Left ventricle myocardium inferior (tissue), 1 donor: ENCODE measurements at places on chromosomes 2 and 18. TPM values are rescaled to one million over a fixed set of nuclear protein-coding genes. Genes with fewer than 3 reads are reported as not detected.

Gene SLC19A3
- 0.74 TPM for total RNA-seq

Gene IGFBP5
- total RNA-seq, result 138 TPM

Gene GNAL
- total RNA-seq, result 1.1 TPM

Gene RNF152
- total RNA-seq, result 10.4 TPM

Gene SH2D6
- total RNA-seq, result not detected

Gene ATRAID
- total RNA-seq, result 121 TPM

Gene CNTNAP5
- not detected for total RNA-seq

Gene ARHGAP28
- 1.5 TPM for total RNA-seq

Gene SPATA3
- not detected for total RNA-seq

Gene DOK1
- 4.1 TPM for total RNA-seq

Gene CDH2
- 370 TPM for total RNA-seq

Gene SH3BP4
- total RNA-seq, result 9.6 TPM

Gene DQX1
- 0.11 TPM for total RNA-seq

Gene CACNB4
- total RNA-seq, result 0.25 TPM

Gene CCDC121
- 6.8 TPM for total RNA-seq

Gene GCFC2
- total RNA-seq, result 9.6 TPM

Gene ALK
- total RNA-seq, result 0.14 TPM

Gene COQ10B
- total RNA-seq, result 28.2 TPM

Gene DOK6
- total RNA-seq, result 0.96 TPM

Gene ACMSD
- total RNA-seq, result not detected

Gene TSGA10
- 3.1 TPM for total RNA-seq

Gene ANKRD30B
- total RNA-seq, result not detected

Gene CNDP1
- not detected for total RNA-seq

Gene BOLL
- total RNA-seq, result not detected

Gene RESP18
- not detected for total RNA-seq

Gene MLPH
- 73.5 TPM for total RNA-seq

Gene DLX2
- total RNA-seq, result not detected

Gene DNAH6
- 0.14 TPM for total RNA-seq

Gene HSPD1
- total RNA-seq, result 143 TPM
